IPS DF 19.7 (cell line): ENCODE measurements at places on chromosomes 11 and 22.

- no peak for DNase-seq
These were observed 306.4 kb downstream of the NXPE2 start for GRCh38 chr11:114984611-114985163.

DNA sequence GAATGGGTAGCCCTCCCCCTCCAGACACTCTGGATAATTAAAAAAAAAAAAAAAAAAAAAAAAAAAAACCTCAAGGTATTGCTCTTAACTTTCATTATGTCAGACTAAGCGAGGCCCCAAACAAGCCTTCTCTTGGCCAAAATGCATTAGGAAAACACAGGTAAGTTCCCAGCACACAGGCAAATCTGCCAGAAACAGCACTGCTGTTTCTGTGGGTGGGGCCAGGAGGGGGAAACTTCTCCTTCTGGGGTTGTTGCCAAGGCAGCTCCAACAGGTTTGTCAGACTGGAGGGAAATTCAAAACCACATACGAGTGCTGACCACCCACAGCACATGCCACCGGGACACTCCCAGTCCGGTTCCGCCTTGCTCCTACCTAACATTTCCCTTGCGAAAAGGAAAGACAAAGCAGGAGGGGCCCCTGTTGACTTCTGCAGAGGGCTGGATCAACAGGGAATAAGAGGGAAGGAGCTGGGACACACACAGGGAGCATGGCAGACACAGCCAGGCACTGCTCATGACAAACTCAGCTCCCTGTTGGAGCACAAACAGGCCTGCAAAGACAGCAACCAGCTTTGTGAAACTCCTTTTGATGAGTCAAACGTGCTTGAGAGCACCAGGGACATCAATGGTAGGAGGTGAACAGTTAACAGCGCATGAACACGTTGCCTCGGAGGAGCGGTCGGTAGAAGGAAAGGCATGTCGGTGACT is 55.0 kb downstream of the MYH9 start:
- no peak for DNase-seq

GRCh38 chr11:6834021-6834420 is 11.5 kb upstream of the OR10A5 start:
- DNase-seq = no peak

DNA sequence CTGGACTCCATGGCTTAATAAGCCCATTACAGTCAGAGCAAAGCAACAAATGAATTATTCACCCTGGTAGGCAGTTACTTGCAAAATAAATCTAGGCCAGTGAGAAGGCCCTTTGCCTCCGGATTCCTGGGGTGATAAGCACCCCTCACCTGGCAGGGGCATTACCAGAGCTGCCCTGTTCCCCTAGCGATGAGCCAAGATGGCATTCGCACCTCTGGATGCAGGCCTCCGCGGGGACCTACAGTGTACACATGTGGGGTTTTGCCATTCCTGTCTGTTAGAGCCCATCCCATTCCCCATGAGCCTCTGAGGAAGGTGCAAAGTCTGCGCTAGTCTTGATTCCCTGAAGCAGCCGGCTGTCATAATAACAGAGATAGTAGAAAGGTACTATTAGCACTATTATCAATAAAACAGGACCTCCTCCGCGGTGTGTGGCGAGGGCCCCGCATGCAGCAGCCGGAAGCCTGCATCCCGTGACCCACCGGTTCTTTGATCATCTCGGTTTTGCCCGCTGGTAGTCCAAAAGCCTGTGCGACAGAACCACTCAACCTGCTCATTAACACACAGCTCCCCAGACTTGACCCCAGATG is 344.3 kb downstream of the BRD1 start:
- no peak for DNase-seq

DNA sequence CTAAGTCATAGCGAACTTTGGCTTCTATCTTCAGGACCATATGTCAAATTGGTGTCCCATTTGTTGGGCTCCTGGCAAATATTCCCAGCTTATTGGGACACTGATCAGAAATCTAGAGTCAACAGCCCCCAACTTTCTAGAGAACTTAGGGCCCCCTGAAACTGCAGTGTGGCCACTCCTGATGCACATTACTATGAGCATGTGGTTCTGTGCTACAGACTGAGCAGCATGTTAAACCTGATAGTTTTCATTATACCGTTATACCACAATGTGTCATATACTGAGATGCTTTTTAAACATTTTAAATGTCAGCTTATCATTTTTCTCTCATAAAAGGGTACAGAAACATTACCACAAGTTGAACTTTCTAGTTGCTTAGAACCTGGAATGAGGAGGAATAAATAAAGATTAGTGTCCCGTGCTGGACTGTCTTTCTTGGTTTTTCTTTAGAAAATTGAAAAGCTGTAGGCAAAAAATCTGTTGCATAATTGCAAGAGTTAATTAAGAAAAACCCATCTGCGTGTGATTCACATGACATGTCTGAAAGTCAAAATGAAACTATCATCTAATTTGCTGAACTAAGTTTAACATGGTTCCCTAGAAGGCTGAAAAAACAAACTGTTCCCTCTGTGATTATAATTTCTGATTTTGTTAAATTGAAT is 16.4 kb upstream of the CTSC start:
- no peak for DNase-seq

- DNase-seq = no peak
These were observed 98.3 kb downstream of the C11orf65 start for GRCh38 chr11:108369064-108369463.
